Glutamatergic neuron (in vitro differentiated cells): ENCODE measurements at places on chromosomes 1 and 21.

GRCh38 chr1:35894183-35894582 is 11.2 kb downstream of the AGO1 start:
- DNase-seq = no peak

DNA sequence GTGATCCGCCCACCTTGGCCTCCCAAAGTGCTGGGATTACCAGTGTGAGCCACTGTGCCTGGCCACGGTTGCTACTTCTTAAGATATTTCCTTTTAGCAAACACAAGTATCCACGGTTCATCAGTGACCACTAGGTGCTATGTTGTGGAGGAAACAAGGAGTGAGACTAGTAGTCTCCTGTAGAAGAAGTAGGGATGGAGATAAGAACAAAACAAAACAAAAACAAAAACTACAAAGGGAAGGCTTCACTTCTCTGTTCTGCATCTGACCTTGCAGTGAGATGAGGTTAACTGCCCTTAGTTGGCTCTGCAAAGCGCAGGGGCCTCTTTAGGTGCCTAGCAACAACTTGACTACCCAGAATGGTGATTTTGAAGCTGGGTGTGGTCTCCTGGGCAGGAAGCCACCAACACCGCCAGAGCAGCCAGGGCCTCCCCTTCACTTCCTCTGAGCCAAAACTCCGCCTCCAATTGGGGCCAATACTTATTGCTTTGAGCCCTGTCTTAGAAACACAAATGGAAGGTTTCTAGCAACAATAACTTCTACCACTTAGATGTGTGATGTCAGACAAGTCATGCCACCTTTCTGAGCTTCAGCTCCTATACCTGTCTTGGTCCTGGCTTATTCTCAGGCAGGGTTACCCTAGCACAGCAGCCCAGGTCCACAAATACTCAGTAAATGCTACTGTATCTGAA is 12.8 kb upstream of the CDC42 start:
- DNase-seq = no peak

DNA sequence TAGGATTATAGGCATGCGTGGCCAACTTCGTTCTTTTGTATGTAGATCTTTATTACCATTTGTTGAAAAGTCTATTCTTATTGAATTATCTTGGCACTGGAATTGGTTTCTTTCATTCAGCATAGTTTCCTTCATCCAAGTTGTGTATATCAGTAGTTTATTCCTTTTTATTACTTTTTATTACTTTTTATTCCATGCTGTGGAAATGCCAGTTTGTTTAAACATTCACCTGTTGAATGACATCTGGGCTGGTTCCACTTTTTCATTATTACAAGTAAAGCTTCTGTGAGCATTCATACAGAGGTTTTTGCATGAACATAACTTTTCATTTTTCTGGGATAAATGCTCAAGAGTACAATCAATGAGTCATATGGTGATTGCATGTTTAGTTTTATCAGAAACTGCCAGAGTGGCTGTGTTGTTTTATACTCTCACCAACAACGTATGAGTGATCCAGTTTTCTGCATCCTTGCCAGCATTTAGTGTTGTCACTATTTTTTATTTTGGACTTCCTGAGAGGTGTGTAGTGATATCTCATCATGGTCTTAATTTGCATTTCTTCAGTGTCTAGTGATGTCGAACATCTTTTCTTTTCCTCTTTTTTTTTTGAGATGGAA is 28.6 kb downstream of the PTPRU start:
- DNase-seq = no peak

GRCh38 chr1:240597153-240597745 is 14.7 kb downstream of the GREM2 start:
- DNase-seq = no peak

DNA sequence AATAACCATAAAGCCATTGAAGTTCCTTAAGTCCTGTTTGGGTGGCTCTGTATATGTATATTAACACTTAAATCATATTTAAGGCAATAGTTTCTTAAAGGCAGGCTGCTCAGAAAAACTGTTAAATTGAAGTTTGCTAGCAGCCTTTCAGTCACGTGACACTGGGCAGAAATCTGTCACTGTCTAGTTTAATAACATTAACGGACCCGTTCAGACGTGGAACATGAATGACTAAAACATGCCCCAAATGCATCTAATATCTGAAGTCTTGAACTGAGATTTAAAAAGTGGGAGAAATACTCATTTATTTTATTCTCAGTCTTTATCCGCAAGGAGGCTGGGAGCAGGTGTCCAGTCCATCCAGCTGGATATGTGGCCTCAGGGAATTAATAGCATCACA is 3.3 kb upstream of the SPATA1 start:
- DNase-seq = peak; percentile 23

- DNase-seq = peak; percentile 93
Measured at GRCh38 chr1:240091614-240092300, at the start of gene FMN2. Gene FMN2, plus strand, starts transcription at chr1:240091883. Its CDS starts 227 bp downstream, at chr1:240092110.

DNA sequence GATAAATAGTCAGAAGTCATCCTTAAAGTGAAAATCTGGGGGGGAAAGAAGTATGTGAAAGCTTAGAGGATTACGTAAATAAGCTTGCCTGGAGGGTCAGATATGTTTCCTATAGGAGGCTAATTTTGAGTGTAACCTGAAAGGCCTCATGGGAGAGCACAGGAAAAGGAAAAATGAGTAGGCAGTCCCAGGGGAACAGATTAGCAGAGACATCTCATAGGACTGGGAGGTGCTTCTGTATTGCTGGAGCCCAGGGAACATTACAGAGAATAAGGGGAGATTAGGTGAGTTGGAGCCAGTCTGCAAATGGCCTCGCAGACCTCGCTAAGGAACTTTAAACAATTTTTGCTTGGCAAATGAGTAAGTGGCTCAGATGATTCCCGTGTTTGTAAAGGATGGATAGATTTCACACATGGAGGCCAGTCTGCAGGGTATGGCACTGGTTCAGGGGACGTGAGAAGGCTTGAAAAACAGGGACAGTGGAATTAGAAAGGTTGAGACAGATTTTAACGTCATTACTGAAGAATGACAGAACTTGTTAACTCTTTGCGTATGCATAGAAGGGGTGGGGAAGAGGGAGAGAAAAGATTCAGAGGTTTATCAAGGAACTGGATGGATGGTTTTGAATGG is 149.1 kb downstream of the GREM2 start:
- DNase-seq = no peak

- no peak for DNase-seq
Measured at GRCh38 chr1:65827346-65827745, 34.7 kb downstream of the PDE4B start.

GRCh38 chr1:14377386-14377785 is 221.1 kb upstream of the KAZN start:
- no peak for DNase-seq

DNA sequence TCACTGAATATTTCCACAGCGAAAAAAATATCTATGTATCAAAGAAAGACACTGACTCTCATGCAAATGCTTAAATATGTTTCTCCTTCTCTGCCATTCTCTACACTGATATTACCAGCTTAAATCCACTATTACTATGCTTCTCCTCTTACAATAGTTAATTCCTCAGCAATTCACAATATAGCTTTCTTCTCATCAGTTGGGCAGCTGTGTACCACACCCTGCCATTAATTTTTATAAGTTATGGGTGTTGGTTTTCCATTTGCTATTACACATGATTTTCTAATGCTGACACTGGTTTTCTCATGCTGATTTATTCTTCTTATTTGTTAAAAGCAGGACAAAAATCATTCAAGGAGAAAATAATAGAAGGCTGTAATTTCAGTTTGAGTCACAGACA is 251.8 kb downstream of the TBX15 start:
- no peak for DNase-seq

- DNase-seq = no peak
Measured at GRCh38 chr1:40308036-40308727, 8.9 kb downstream of the COL9A2 start.
